ENCODE measurements at places on chromosomes 7 and 10.
A peak's percentile ranks its signal among the peaks of the same experiment; 100 is the strongest.

DNA sequence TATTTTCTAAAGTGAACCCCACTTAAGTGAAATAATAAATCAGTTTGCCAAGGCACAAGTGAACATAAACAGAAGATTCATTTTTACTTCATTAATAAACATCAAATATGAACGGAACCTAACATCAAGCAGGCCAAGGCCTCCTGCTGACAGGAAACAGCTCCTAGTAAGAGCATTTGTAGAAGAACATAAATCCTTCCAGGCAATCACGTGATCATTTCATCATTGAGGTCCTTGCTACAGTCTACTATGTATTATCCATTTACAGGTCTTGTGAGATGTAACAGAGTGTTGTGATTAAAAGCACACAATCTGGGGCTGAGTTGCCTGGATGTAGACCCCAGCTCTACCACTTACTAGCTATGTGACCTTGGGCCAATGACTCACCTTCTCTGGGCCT, 70.6 kb downstream of the CALD1 start:
- no peak for DNase-seq

- no peak for DNase-seq
Measured at GRCh38 chr7:158165711-158166110, 421.9 kb downstream of the PTPRN2 start.

GRCh38 chr7:7274782-7275181, 92.4 kb downstream of the C1GALT1 start:
- no peak for DNase-seq

- peak; percentile 26 for DNase-seq
Measured at GRCh38 chr10:62373995-62374861, at the start of gene ZNF365. TSS of gene ZNF365 (plus strand) at chr10:62374369. CDS start at chr10:62376194, 1,825 bp downstream.

DNA sequence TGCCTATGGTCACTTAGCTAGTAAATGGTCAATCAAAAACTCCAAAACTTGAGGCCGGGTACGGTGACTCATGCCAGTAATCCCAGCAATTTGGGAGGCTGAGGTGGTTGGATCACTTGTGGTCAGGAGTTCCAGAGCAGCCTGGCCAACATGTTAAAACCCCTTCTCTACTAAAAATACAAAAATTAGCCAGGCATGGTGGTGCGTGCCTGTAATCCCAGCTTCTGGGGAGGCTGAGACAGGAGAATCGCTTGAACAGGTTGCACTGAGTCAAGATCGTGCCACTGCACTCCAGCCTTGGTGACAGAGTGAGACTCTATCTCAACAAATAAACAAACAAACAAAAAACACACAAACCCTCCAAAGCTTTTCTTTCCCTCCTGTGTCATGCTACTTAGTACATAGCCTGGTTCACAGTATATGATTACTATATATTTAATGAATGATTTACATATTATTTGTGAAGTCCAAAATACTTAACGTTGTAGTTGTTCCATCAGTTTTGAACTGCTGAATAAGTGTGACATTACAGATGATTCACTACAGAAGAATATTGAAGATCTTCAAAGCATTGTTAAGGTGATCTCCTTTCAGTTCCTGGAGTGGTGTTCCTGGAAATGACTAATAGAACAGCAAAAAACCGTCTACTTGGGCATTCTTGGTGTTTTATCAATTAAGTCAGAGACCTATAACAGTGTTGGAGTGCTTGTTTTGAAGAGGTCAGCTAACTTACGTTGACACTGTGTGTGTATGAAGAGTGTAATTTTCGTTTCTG, 72.9 kb downstream of the ADK start:
- DNase-seq: no peak

GRCh38 chr10:4301291-4302045, 516.5 kb upstream of the KLF6 start:
- DNase-seq: no peak

DNA sequence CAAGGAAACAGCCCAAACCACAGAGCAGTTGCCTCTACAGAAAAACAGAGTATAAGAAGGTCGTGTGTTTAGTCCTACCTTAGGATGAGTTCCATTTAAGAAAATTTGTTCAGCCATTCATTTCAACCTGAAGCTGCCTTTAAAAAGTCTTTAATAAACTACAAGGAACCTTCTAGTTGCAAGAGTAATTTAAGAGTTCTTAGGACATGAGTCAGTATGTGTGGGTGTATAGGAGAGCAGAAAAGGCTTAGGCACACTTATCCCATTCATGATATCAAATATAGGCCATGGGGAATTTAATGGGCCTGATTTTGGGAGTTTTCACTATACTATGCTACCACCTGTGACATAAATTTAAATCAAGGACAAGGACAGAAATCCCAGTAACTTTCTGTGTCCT, 496.8 kb downstream of the TFEC start:
- no peak for DNase-seq

DNA sequence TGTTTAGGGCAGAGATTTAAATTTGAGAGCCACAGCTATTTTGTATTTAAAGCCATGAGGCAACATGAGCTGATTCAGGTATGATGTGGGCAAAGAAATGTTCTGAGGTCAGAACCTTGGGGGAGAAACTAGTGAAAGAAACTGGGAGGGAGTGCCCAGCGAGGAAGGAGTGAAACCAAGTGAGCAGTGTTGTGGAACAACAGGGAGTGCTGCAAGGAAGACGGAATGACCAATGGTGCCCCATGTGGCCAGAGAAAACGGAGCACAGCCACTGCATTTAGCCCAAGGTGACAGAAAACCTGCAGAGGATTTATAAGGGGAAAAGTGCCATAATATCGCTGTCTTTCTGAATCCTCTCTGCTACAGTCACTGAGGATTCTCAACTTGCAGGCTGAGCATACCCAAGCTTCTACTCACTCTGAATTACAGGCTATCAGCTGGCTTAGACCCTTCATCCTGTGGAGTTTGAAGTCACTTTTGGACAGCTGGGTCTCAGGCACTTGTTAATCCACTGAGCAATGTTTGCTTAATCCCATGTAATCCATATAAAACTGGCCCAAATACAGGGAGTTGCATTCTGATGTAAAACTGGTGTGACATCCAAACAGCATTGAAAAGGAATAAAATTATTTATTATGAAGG, 777.3 kb downstream of the CCSER2 start:
- no peak for DNase-seq

- DNase-seq: peak; percentile 24
Measured at GRCh38 chr10:25694971-25695370, 239.1 kb upstream of the MYO3A start.

DNA sequence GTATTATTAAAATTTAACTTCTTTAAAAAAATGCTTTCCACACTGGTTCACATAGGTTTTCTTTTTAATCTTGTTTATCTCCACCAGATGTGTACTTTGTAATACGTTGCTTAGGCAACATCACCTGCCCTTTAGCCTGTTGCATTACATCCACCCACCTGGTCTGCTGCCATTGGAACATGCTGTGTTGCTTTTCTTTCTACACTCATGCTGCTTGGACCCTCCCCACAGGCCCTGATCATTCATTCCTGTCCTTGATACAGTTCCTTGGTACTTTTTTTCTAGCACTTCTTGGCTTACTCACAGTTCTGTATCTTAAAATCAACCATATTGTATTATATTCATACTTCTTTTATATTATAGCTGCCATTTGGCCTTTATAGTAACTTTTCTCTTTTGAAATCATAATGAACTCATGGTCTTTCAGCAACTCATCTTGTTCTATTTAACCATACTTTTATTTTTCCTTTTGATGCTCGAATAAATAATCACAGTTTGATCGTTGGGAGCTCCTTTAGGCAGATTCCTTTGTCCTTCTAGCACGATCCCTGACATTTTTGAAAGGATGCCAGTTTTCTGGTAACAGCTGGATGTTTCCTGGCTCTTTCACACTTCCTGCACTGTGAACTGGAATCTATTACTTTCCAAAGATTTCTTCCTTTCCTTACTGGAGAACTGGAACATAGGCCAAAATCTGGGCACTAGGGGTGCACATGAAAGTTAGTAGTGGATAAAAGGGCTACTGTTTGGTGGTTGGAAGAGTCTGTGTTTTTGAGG, 125.1 kb downstream of the CDK14 start:
- DNase-seq: no peak

DNA sequence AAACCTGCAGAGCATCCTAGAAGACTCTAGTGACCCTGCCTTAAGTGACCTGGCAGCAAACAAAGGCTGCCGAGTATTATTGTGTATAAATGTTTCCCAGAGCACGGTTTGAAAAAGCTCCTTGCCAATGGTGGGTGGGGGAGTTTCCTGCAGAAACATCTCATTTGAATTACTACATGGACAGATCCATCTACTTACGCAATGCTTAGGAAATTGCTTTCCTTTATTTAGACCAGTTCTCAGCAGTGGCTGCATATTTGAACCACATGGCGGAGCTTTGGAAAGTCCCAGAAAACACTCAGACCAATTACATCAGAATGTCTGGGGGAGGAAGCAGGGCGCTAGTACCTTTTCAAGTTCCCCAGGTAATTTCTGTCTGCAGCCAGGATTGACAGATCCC, 560.9 kb downstream of the SDK1 start:
- DNase-seq: no peak

All from CD4-positive, alpha-beta T cell treated with Interleukin-15 for 1 hour (primary cell).